NCI-H1092 treated with DMSO at 0.1 percent for 48 hours (cell line): ENCODE measurements at places on chromosomes 5 and 9.

GRCh38 chr5:11177999-11178711 is 417.1 kb upstream of the DAP start:
- DNase-seq: no peak

DNA sequence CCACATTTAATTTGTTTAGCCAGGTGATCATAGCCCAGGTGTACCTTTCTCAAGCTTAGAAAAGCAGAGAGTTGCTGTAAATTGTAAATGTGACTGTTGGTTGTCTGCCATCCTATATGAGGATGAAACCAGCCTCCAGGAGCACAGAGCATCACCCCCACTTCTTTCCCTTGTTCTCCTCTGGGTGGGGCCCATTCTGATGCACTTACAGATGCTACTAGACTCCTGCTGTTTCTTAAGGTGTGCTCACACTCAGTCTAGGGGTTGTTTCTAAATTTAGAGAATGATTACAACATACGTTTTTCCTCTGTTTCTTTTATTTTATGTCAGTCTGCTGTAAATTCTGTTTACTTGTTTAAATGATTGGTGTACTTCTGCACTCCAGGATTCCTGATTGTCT is 10.5 kb downstream of the PTCD2 start:
- DNase-seq: no peak

- DNase-seq: no peak
These were observed 475.7 kb downstream of the EBF1 start for GRCh38 chr5:158623971-158624370.

- DNase-seq: no peak
These were observed 28.9 kb downstream of the GABRG2 start for GRCh38 chr5:162096448-162096847.

- DNase-seq: no peak
These were observed 189.8 kb upstream of the TRIM32 start for GRCh38 chr9:116497095-116497890.

DNA sequence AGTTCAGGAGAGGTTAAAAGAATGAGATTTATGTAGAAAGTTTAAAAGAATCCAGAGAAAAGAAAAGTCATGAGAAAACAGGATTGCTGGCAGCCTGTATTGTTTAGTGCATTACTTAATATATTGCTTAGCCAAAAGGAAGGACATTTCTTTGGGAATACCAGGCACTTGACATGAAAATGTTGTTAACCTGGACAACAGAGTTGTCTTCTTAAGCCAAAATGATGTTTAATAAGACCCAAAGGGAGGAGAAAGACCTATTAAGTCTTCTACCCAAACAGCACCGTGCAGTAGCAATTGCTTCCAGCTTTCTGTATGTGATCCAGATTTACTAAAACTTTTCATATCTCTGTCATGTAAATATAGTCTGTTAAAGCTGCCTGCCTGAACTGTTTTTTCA is 74.0 kb upstream of the PRLR start:
- no peak for DNase-seq

- DNase-seq: no peak
These were observed 586 bp upstream of the PDZD2 start for GRCh38 chr5:31638345-31638744.

- DNase-seq: no peak
These were observed 5.1 kb upstream of the EGR1 start for GRCh38 chr5:138460032-138460693.

DNA sequence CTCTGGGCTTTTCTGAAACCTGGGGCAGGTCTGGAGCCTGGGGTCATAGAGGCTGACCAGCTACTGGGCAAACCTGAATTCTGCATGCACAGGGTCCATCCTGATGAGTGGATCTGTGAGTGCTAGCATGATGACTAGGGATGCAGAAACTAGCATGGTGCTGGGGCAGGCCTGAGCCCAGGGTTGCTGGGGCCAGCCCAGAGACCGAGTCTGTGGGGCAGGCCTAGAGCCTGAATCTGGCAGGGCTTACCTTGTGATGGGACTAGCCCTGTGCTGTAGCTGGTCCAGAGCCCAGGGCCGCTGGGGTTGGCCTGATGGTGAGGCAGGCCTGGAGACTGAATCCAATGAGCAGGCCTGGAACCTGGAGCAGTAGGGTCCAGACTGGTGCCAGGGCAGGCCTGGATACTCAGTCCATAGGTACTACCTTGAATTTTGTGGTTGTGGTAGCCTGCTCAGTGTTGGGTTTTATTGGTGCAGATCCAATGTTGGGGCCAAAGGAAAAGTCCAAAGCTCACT is 313.5 kb downstream of the TLR4 start:
- no peak for DNase-seq

DNA sequence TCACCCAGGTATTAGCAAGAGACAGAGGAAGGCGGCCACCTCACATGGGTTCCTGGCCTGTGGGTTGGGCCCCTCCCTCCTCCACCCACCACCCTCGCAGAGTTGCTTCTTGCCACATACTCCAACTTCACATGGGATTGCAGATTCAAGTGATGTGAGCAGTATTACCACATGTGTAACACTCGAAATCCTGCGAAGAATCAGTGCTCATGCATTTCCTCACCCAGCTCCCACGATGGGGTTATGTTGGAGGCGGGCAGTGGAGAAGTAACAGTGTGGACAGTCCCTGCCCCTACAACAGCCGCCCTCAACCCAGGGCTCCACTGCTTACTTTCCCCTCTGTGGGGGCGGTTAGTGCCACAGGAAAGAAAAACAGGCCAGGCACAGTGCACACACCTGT is 3.9 kb upstream of the FBP1 start:
- no peak for DNase-seq

- DNase-seq: no peak
These were observed 280.4 kb downstream of the PBX3 start for GRCh38 chr9:126027566-126027965.

- no peak for DNase-seq
These were observed 27.4 kb downstream of the SRD5A1 start for GRCh38 chr5:6660688-6661087.

DNA sequence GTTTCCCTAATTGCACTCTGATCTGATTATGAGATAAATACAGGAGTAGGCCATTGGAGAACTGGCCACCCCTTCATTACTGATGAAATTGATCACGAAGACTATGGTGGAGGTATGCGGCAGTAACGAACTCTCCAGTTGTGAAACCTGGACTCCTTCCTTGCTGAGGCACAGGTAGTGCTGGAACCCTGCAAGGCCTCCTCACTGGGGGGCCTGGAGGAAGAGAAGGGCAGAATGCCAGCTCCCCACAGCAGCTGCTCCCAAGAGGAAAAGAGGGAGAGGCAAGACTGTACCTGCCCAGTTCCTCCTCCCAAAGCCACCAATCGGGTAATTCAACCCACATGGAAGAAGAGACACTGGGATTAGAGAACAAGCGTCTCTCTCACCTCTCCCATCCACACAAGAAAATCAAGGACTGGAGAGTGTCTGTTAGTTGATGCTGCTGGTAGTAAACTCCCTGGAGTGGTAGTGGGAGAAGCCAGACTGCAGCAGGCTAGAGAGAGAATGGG is 19.1 kb upstream of the TRIO start:
- no peak for DNase-seq

DNA sequence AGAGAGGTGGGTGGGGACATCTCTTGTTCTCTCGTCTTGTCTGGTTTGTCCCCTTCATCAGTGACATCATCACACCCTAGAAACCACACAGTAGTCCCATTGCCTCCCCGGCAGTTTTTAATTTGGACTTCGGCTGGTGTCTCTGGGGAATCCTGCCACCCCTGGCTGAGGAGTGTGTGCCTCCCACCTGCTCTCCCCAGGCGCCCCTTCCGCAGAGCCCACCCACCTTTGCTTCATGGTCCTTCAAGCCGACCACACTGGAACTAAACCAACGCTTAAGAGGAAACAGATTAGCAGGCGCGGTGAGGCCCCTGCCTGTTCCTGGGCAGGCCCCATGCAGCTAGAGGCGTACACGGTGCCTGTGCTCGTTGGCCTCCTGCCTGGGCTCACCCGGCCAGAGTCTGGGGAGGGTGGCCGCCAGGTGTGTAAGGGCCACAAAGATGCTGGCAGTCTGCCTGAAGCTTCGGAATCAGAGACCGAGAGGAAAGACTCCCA is 107.6 kb upstream of the SPRY4 start:
- DNase-seq: peak; percentile 59

DNA sequence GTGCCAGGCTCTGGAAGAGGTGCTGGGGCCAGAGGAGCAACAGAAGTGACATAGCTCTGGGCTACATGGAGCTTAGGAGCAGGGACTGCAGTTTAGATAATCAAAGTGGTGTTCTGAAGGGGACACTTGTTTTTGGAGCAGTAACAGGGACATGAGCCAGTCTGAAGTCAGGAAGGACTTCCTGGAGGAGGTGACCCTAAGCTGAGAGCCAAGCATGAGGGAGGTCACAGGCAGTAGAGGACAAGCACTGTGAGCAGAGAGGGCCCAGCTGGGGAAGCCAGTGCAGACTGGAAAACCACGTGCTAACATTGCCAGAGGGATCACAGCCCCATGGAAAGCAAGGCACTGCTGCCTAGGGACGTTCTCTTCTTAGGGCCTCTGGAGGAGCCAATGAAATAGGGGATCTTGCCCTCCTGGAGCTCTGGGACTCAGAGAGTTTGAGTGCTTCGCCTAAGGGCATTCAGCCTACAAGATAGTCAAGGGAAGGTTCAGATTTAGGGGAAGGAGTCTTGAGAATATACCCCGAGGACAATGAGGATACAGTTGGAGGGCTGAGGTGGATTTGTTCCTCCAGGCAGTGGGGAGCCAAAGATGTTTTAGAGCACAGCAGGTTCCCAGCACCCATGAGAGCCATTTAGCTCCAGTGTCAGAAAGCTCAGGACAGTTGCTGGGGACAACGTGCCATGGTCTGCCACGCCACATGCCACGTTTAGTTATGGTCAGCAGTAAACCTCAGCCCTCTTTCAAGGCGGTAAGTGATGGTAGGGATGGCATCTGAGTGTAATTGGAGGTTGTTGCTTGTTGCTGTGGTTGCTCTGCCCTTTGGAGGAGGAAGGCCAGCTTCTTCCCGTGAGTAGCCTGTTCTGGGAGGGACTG is 40.5 kb upstream of the SH3PXD2B start:
- no peak for DNase-seq

- DNase-seq: peak; percentile 58
These were observed 6.9 kb upstream of the TPM2 start for GRCh38 chr9:35696520-35697215.

GRCh38 chr5:167592114-167592513 is 699.3 kb upstream of the WWC1 start:
- no peak for DNase-seq

DNA sequence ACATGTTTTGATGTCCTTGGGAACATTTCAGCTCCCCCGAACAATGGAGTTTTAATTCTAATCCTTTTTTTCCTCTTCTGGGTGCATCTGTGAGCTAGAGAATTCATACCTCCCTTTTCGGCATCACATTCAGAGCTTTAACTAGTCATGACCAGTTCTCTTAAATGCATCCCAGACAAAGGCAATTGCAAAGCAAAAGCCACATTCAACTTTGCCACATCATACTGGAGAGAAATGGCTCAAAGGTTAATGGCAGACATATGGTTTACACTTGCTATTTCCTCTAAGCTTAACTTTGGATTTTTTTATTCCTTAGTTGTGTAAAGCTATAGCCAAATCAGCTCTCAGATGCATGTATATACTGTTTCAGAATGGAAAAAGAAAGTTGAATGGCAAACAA is 153.3 kb downstream of the ESM1 start:
- DNase-seq: no peak

GRCh38 chr9:125409217-125409636 is 147.6 kb downstream of the GAPVD1 start:
- no peak for DNase-seq

DNA sequence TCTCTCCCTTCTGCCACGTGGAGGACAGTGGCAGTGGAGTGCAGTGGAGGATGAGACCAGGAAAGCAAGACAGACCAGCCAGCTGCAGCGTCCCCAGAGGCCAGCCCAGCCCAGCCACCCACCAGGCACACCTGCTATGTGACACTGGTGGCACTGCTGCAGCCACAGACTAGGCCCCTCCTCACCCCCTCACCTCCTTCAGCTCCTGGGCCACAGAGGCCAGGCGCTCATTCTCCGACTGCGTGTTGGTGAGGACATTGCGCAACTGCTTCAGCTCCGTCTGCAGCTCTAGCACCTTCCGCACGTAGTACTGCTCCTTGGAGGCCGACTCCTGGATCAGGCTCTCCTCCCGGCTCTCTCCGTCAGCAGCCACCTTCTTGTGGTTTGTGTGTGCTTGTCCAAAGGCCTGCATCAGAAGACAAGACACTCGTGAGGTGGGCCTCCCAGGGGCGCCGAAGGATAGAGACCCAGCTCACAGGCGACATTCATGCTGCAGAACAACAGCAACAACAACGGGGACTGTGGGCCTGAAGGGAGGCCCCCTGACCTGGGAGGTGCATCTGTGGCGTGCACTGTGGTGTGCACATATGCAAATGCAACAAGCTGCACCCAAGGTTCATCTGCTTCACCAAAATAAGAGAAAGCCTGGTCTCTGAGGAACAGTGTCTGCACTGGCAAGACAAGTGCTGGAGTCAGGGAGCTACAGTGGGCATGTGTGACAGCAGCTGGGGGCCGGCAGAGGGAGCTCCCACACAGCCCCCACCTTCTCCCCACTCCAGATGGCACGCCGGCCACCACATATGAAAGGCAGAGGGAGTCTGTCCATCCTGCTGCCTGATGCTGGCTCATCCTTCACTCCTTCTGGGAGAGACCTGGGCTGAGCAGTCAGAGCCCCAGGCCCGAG is 35.5 kb downstream of the BICD2 start:
- peak; percentile 31 for DNase-seq

DNA sequence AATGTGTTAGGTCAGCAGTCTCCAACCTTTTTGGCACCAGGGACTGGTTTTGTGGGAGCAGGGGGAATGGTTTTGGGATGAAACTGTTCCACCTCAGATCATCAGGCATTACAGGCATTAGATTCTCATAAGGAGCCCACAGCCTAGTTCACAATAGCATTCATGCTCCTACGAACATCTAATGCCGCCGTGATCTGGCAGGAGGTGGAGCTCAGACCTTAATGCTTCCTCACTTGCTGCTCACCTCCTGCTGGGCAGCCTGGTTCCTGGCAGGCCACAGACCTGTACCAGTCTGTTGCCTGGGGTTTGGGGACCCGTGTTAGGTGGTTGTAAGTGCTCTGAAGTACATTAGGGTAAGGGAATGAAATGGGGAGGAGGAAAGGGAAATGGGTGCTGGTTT is 9.7 kb upstream of the CTNNA1 start:
- no peak for DNase-seq

- DNase-seq: no peak
These were observed 47.7 kb downstream of the CAMK4 start for GRCh38 chr5:111271885-111272284.

- no peak for DNase-seq
These were observed 71.1 kb downstream of the EHMT1 start for GRCh38 chr9:137689745-137690529.

- DNase-seq: no peak
These were observed 88.5 kb downstream of the NDFIP1 start for GRCh38 chr5:142197098-142197497.
